Cerebellum (tissue), 4 donors: ENCODE measurements at places on chromosomes 6 and 20. TPM values are rescaled to one million over a fixed set of nuclear protein-coding genes. Genes with fewer than 3 reads are reported as not detected.

DNA sequence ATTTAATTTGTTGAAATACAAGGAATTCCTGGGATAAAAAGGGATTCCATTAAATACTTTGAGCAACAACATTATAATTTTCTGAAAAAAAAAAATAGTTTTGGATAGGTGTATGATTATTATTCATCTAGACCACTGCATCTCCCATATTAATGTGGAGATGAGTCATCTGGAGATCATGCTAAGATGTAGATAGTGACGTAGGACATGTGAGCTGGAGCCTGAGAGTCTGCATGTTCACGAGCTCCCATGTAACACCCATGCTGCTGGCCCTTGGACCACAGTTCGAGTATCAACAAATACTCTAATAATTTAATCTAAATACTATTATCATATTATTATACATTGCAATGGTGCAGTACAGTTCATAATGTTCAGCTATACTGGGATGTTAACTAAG lies 91.6 kb downstream of the EPM2A start:
- no peak for DNase-seq

- peak; percentile 81 for DNase-seq
These were observed 137.9 kb downstream of the DLL1 start for GRCh38 chr6:170152989-170153388.

DNA sequence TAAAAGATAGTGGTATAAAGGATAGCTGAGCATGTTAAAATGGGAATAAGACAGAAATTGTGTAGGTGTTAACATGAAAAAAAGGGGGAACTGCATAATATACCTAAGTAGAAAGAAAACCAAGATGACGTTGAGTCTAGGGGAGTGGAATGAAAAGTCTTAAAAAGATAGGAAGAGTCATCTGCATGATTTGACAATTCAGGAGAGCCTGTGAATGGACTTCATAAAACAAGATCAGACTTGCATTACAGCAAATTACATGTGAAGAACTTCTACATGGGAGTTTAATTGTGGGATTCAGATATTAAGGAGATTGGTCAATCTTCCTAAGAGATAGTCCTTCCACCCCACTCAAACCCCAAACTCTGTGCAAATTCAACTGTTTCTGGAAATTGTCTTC lies 85.5 kb downstream of the WASF1 start:
- DNase-seq = no peak

GRCh38 chr6:7124114-7124513 lies 16.4 kb downstream of the RREB1 start:
- no peak for DNase-seq

GRCh38 chr20:16191496-16191895 lies 381.8 kb downstream of the KIF16B start:
- DNase-seq = no peak

- peak; percentile 56 for DNase-seq
These were observed at the start of gene PERP for GRCh38 chr6:138107078-138107751. TSS of gene PERP (minus strand) at chr6:138107419. CDS start at chr6:138107340, 79 bp downstream.

- peak; percentile 66 for DNase-seq
These were observed 136.6 kb downstream of the SYNDIG1 start for GRCh38 chr20:24605937-24606455.

GRCh38 chr6:6690144-6690483 lies 101.6 kb downstream of the LY86 start:
- no peak for DNase-seq

GRCh38 chr6:158409451-158409850 lies 97.2 kb downstream of the TULP4 start:
- no peak for DNase-seq

GRCh38 chr20:235891-236290 lies 8.8 kb downstream of the DEFB129 start:
- DNase-seq = no peak

DNA sequence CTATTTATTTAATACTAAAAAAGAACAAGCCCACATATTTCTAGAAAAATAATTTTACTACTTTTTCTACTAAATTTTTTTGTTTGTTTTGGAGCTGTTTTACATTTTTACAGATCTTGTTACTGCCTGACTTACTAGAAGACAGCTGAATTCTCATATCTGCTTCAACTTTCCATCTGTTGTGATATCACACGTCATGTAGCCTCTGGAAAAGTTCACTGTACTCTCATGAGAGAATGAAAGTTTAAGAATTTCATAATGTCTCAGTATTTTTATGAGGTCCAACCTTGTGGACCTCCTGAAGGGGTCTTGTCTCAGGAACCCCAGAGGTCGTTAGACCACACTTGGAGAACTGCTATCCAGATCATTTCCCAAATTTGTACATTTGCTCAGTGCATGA lies 81.7 kb upstream of the MTHFD1L start:
- no peak for DNase-seq

- DNase-seq = no peak
These were observed 5.4 kb downstream of the ADA start for GRCh38 chr20:44646023-44646640.

GRCh38 chr20:38112261-38112929 lies 52.7 kb downstream of the TGM2 start:
- DNase-seq = no peak

DNA sequence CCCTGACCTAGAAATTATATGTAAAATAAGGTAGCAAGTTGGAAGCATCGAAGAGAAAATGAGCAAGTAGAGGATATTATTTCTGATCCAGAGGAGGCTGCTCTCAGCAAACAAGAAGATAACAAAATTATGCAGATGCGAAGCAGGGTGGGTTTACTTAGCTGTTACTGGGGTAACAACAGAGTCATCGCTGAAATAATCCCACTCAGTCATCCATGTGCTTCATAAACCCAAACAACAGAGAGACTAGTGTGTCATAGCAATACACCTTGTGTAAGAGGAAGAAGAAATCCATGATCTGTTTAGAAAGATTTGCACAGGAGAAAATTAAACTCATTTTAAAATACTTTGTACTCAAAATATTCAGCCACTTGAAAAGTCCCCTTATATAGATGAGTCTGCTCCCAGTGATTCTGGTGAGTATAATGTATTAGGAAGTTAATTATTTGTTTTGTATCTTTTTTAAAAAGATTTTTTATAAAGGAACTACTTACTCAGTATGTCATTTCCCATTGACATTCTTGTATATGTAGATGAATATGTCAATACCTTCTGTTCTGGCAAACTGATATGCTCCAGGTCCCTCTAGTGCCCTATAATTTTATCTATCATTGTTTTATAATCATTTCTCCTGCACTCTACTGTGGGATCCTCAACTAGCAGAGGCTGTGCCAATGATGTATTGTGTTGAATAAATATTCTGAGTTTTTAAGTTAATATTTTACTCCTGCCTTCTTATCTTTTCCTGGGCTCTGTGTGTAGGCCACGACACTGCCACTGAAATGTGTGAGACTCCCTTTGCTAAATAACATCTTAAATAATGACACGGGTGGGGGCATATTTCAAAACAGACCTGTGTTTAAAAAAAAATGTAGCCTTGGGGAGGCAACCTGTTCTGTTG lies 8.6 kb upstream of the HIVEP2 start:
- no peak for DNase-seq

DNA sequence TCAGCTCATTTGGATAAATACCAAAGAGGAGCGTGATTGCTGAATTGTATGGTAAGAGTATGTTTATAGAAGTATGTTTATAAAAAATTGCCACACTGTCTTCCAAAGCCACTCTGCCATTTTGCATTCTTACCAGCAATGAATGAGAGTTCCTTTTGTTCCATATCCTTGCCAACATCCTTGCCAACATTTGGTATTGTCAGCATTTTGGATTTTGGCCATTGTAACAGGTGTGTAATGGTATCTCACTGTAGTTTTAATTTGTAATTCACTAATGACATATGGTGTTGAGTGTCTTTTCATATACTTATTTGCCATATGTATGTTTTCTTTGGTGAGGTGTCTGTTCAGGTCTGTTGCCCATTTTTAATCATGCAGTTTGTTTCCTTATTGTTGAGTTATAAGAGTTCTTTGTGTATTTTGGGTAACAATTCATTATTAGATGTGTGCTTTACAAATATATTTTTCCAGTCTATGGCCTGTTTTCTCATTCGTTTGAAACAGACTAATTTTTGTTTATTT lies 520.2 kb upstream of the SOX4 start:
- DNase-seq = no peak

DNA sequence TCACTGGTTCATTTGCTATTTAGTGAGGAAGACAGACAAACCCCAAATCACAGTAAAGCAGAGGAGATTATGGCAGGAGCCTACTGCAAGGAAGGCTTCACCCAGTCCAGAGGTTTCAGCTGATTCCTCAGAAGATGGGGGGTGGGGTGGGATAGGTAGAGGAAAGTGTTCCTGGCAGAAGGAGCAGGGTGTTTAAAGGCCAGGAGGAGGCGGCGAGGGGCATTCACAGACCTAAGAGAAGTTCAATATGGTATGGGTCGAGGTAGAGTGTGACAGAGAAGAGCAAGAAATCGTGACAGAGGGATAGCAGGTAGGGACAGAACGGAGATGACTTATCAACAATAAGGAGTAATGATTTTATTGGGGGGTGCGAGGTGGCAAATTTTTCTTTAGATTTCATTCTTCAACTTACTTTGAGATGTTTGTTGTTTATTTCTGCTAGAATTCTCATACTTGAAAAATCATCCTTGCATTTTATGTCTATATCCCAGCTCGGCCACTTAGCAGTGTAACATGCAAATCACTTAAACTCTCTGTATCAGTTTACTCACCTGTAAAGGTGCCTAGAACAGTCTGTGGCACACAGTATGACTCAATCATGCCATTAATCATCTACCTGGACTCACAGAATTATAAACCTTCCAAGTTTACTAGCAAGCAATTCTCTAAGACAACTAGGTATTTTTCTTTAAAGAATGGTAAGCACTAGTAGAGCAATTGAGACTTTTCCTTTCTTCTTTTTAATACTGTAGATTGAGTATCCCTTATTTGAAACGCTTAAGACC lies 176.7 kb downstream of the REV3L start:
- no peak for DNase-seq

- DNase-seq = no peak
These were observed 214.2 kb downstream of the COL19A1 start for GRCh38 chr6:70080443-70081070.

DNA sequence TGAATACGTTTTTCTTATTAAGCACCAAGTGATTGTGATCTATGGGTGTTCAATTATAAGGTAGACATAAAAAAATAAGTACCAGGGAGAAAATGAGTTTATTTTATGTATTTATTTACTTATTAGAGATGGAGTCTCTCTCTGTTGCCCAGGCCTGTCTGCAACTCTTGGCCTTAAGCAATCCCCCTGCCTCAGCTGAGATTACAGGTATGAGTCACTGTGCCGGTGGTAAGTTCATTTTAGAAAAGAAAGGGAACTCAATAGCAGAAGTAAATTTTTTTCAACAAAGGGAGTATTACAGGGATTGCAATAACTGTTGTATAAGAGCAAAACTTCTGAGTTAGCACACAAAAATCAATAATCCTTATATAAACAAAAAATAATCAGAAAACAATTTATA lies 98.7 kb upstream of the FUT9 start:
- no peak for DNase-seq

- DNase-seq = no peak
These were observed 18.5 kb downstream of the PACSIN1 start for GRCh38 chr6:34484391-34484790.

GRCh38 chr6:127262896-127263295 lies 3.8 kb upstream of the RNF146 start:
- DNase-seq = no peak

GRCh38 chr6:109261811-109262210 lies 120.5 kb downstream of the CD164 start:
- no peak for DNase-seq

DNA sequence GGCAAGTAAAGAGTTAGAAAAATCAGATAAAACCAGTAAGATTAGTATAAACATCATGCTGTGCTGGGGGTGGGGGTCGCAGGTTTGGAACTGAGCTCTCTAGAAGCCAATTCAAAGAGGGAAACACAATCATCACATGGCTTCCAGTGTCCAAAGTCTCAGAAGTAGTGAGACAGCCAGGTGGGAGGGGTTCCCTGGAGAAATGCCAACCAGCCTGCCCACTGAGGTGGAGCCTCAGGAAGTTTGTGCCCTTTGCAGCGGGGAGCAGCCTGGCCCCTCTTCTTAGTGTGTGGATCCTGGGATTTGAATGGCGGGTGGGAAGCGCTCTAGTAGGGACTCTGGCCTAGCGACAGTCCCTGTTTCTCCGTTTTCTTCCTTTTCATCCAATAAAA lies 21.4 kb downstream of the C6orf15 start:
- DNase-seq = no peak

DNA sequence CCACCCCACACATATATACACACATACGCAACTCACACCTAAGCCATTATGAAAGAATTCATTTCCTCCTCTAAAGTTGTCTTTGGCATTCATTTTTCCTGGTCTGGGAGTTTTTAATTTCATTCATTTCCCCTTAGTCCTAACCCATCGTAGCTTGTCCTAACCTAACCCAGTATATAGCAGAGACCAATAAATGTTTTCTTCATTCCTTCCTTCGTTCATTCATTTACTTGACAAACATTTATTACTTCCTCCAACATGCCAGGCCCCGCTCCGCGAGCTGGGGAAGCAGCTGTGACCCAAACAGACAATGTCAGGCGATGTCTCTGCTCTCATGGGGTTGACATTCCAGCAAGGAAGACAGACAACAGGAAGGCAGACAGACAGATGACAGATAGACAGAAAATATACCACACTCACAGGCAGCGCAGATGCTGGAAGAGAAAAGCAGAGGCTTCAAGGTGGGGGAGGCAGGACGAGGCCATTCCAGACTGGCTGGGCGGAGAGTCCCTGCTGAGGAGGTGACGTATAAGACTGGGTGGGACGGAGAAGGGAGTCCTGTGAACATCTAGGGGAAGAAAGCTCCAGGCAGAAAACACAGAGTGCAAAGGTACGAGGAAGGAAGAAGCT lies 33.7 kb upstream of the SIRPA start:
- DNase-seq = no peak

- DNase-seq = no peak
These were observed 426.2 kb downstream of the BMP2 start for GRCh38 chr20:7193681-7194080.

Gene SRSF6
- 49.5 TPM for total RNA-seq

Gene SALL4
- total RNA-seq = 2.3 TPM

Gene HLA-DRB5
- total RNA-seq = not detected

Gene SAMD3
- total RNA-seq = 26.0 TPM

Gene EYA4
- 2.4 TPM for total RNA-seq

Gene CST2
- total RNA-seq = not detected

Gene MYMX
- not detected for total RNA-seq

Gene TNNC2
- 0.45 TPM for total RNA-seq

Gene LRRN4
- total RNA-seq = not detected

Gene FGD2
- 3.1 TPM for total RNA-seq

Gene DPPA5
- total RNA-seq = not detected

Gene ADGRF4
- 0.18 TPM for total RNA-seq

Gene ENPP4
- 30.3 TPM for total RNA-seq

Gene IL17A
- total RNA-seq = not detected

Gene AGPAT1
- total RNA-seq = 16.6 TPM

Gene LST1
- total RNA-seq = 0.73 TPM

Gene ATXN1
- total RNA-seq = 38.8 TPM

Gene KHDC1L
- not detected for total RNA-seq
